ENCODE measurements at places on chromosomes 1 and 21.

DNA sequence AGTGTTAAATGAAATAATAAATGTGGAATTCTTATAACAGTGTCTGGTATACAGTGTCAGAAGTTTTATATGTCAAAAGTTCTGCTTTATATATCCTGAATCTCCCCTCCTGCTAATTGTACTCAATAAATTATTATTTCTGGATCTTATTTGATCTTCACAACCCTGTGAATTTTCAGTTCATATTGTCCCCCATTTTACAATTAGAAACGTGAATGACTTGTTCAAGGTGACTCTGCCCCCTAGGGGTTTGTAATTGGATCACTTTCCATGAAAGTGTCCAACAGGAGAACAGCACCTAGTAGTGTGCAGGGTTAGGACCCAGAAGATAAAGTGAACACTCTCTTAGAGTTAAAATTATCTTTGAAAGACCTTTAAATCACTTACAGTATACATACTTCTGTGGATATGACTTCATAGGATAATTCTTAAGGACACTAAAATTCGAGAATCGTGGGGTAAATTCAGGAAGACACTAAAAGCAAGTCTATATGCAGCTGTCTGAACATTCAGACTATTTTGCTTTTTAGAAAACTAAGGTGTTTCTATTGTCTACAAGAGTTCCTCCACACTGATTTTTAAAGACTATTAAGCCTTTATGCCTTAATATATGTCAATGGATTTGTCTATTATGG is 4.5 kb upstream of the DDR2 start:
- no peak for DNase-seq

- DNase-seq, result no peak
These were observed 7.5 kb downstream of the DENND4B start for GRCh38 chr1:153938996-153939395.

DNA sequence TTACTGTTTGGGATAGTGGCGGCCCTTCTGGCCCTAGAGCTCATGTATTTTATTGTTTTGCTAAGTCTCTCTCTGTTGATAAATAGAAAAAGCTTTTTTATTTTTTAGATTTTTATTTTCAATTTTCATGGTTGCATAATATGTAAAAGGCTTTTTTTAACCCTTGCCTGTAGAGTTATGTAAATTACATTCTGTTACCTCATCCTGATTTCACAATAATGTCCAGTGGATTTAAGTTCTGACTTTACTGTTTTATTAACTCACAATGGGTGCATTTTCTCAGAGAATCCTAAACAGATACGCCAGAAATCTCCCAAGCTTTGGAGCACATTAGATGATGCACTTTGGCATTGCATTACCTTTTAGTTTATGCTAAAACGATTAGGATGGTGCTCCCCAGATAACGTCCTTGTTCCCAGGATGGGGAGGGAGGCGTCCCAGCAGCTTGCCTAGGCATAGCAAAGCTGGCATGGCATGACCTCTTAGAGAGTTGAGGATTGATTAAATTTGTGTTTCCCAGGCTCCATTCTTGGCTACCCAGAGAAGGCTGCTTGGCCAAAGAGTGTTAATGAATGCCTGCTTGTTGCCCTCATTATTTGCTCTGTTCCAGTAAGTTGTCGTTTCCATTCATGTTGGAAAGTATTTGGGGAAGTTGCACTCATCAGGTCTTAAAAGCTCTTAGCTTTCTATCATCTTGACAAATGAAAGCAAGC is 17.1 kb downstream of the UTP25 start:
- no peak for DNase-seq

- no peak for DNase-seq
These were observed 336.4 kb downstream of the NTNG1 start for GRCh38 chr1:107477233-107477632.

- DNase-seq, result no peak
These were observed 1.1 kb upstream of the DIO1 start for GRCh38 chr1:53892911-53893310.

DNA sequence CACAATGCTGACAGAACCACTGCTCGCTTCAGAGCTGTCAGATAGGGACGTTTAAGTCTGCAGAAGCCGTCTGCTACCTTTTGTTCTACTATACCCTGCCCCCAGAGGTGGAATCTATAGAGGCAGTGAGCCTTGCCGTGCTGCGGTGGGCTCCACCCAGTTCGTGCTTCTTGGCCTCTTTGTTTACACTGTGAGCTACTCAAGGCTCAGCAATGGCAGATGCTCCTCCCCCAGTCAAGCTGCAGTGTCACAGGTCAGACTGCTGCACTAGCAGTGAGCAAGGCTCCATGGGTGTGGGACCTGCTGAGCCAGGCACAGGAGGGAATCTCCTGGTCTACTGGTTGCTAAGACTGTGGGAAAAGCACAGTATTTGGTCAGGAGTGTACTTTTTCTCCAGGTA is 47.1 kb downstream of the LEPR start:
- DNase-seq, result no peak

DNA sequence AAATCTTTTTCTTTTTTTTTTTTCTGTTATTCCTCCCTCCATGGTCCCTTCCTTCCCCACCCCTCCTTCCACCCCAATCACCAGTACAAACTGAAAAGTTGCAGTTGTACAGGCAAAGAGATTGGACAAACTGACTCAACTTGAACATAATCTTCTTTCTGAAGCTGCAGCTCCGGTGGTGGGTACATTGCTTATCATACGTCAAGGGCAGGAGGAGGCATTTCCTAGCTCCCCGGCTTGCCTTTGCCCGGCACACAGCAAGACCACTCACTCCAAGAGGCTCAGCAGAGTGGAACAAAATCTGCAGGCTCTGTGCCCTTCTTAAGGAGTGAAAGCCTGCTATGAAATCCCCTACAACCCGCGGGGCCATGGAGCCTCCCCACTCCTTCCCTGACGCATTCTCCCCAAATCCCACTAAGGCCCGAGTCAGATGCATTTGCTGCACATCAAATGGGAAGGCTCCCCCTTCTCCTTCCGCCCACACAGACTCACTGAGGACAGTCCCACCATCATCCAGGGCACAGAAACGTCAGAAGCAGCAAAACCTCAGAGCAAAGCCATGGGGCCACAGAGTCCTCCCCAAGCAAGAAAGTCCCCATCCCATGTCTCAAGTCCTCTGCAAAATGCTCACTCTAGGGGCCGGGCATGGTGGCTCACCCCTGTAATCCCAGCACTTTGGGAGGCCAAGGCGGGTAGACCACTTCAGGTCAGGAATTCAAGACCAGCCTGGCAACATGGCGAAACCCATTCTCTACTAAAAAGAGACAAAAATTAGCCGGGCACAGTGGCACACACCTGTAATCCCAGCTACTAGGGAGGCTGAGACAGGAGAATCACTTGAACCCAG is 45.9 kb downstream of the SYF2 start:
- DNase-seq, result no peak

DNA sequence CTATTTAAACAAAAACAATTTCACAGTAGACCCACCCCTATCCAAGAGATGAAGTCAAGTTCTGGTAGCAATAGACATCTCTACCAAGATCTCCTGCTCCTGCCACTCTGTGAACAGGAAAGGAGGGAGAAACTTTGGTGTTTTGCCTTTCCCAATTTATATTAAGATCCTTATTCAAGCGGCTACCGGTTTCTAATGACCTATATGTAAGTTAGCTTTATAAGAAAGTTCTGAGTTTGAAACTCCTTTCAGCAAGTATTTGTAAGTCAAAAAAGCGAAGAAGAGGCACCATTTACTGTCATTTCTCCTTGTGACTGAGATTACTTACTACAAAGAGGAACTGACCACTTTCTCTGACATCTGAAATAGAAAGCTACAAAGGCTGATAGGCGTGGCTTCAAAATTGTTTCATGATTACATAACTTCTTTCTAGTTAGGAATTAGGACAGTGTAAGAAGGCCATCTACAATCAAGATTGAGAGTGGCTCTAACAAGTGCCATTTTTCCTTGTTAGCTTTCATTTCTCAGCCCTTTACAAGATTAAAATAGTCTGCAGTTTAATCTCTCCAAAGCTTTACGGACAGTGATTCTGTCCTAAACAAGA is at the start of gene MNDA:
Gene MNDA (plus strand): TSS at position 448 of the 604 bp plus-strand sequence. CDS start 10,803 bp downstream, outside the sequence.
- DNase-seq, result no peak

- DNase-seq, result no peak
These were observed 3.3 kb downstream of the GPR153 start for GRCh38 chr1:6257541-6258069.

DNA sequence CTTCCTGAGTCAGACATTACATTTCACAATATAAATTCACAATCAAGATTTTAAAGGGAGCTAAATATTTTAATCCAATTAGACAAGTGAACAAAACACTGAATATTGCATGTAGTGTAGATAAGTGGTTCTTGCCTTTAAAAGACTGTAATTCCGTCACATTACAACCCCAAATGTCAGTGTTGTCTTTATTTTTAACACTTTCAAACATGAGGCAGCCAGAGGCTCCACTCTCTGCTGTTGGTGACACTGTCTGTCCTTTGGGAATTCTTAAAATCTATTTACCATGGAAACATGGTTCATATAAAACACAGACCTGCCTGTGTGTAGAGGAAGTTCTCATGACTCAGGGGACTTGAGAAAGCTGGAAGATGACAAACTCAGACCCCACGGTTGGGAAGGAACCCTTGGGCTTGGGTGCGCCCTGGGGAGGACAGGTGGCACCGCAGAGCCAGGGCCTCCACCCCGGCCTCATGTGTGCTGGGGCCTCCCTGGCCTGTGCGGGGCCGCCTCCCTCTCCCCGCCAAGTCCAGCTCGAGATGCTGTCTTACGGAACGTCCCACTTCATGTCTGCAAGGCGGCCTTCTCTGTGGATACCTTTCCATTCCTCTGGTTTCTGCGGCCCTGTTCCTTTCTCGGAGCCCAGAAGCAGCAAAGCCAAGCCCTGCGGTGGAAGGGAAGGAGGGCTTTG is 239.0 kb downstream of the SDCCAG8 start:
- no peak for DNase-seq

- DNase-seq, result peak; percentile 13
These were observed 57.7 kb downstream of the NTNG1 start for GRCh38 chr1:107198561-107198960.
